ENCODE measurements at places on chromosomes 3 and 15.

- DNase-seq, result no peak
These were observed 6.7 kb downstream of the CA12 start for GRCh38 chr15:63374686-63375520.

DNA sequence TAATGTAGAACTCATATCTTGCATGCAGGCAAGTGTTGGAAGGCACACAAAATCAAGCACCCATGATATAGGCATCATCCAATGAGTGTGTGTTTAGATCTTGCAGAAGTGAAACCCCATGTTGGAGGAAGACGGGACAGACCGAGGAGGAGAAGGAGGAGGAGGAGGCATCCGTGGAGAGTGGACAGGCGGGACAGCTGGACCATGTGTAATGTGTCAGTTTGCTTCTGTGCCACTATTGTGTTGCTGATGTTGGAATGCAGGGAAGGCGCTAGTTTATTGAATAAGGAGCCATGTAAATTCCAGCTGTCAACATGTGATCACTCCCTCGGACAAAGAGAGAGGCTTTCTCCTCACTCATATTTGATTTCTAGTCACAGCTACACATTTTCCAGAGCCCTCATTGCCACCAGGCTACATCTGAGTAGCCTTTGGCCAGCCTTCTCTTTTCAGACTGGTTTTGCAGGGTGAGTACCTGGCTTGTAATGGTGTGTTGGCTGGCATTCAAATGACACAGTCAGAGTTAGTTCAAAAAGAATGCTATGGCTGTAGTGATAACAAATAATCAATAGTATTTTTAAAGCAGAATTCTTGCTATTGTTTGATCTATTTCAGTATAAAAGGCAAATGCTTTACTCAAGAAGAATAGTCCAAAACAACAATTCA lies 1037.6 kb upstream of the NR2F2 start:
- no peak for DNase-seq

GRCh38 chr3:96101006-96101560 lies 713.3 kb upstream of the EPHA6 start:
- no peak for DNase-seq

GRCh38 chr15:30919877-30920550 lies 16.3 kb downstream of the FAN1 start:
- DNase-seq, result no peak

- DNase-seq, result no peak
These were observed 159.6 kb downstream of the GBE1 start for GRCh38 chr3:81601707-81602305.

DNA sequence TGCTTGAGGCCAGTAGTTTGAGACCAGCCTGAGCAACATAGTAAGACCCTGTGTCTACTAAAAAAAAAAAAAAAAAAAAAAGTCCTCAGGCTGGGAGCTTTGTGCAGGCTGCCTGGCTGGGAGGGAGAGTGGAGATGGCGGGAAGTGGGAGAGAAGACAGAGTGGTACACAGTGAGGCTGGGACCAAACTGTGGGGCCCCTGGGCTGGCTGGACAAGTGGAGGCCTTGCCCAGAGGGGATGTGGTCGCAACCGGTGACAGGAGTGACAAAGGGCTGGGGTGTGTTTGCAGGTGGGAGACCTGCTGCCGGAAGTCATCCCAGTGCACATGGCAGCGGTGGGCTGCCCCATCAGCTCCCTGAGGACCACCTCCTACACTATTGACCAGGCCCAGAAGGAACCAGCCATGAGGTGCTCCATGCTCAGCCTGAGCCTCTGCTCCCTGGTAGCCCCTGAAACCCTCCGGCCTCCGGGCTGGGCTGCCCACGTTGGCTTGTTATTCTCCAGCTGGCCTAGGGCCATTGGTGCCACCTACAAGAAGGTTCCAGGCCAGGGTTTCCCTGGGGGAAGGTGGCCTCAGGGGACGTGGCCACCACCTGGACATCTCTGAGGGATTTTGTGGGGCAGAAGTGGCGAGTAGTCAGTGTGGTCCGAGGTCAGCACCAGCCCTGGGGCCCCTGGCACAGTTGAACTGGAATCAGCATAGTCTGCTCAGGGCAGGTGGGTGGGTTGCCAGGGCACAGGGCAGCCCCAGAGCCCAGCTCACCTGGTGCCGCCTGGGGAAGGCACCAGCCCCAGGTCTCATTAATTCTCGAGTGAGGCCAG lies 22.7 kb downstream of the ACAA1 start:
- DNase-seq, result no peak

DNA sequence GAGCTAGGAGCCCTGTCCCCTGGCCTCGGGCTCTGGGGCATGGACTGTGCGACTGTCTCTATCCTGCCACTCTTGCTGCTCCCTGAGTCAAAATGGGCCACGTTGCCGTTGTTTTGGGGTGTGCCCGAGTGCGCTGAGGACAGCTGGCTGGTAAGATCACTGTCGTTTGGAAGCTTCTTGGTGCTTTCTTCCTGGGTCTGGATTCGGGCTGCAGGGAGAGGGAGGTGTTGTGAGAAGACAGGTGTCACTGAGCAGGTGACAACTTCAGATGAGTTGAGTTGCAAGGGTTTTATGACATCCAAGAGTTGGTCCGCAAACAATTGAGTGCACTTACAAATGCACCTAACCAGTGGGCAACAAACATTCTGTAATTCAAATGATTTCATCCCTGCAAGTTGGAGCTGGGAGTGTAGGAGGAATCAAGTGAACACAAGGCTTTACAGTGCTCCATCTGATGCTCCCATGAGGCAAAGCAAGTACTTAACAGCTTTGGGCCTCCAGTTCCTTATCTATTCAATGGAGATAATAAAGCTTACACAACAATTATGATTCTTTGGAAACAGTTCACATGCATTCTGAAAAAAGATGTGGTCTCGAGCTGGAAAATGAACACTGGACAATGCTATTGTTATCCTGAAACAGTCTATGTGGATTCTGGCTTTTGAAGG lies 11.0 kb upstream of the STARD5 start:
- DNase-seq, result no peak

DNA sequence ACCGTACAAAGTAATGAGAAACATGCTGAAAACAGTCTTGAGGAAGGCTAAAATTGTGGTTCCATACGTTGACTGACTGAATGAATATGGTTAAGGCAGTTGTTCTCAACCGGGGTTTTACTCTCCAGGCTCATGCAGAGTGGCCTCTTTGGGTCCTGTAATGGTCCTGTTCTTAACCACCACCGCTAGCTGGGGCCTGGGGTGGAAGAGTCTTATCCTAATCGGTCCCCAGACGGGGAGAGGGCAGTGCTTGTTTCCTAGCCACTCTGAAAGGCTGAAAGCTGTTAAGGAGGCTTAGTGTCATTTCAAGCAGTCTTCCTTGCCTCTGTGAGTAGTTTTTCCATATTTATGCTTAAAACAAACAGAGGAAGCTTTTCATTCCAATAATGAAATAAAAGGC lies 32.0 kb downstream of the SELENOT start:
- DNase-seq, result no peak

- DNase-seq, result no peak
These were observed 81.0 kb downstream of the CGGBP1 start for GRCh38 chr3:87977765-87978164.

GRCh38 chr15:51917493-51917892 lies 54.1 kb downstream of the LEO1 start:
- no peak for DNase-seq

DNA sequence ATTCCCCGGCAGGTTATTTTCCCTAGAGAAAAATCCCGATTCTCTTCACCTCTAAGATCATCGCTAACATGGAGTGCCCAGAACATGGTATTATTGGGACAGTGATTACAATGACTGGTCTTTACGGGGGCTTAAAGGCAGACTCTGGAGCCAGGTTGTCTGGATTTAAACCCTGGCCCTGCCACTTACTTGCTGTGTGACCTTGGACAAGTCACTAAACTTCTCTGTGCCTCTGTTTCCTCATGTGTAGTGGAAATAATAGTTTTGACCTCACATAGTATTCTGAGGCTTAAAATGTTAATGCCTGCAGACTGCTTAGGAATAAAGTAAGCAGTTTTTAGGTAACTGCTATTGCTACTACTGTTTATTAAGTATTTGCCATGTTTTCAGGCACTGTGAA lies 4.4 kb downstream of the PLA2G4D start:
- no peak for DNase-seq

- DNase-seq, result no peak
These were observed 1403.1 kb upstream of the ALCAM start for GRCh38 chr3:103963599-103963998.

DNA sequence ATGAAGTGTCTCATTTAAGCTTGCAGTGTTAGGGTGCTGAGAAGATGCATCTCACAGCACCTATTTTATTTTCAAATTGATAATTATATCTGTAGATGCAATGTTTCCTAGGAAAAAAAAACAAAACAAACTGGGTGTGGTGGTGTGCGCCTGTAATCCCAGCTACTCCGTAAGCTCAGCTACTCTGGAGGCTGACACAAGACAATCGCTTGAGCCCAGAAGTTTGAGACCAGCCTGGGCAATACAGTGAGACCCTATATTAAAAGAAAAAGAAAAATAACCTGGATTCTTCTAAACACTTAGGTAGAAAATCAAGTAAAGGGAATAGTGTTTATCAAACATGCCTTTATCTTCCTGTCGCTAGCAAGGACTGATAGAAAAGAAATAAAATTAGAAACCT lies 1.9 kb downstream of the MINDY2 start:
- DNase-seq, result no peak

DNA sequence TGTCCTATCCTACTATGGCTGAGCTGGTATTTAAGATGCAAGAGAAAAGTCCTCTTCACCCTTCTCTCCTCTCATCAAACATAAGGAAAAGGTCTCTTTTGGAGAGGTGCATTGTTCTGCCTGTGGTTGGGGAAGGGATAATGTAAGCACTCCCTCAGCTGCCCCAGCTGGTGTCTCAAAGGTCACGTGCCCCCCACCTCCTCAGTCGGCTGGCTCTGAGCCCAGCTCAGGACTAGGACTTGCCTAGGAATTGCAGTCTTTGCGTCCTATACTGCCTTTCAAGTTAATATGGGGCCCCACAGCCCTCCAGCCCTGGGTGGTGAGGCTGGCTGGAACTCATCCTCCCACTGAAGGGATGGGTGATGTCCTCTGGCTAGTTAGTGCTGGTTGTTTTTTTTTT lies 29.7 kb downstream of the OR4F15 start:
- DNase-seq, result no peak

DNA sequence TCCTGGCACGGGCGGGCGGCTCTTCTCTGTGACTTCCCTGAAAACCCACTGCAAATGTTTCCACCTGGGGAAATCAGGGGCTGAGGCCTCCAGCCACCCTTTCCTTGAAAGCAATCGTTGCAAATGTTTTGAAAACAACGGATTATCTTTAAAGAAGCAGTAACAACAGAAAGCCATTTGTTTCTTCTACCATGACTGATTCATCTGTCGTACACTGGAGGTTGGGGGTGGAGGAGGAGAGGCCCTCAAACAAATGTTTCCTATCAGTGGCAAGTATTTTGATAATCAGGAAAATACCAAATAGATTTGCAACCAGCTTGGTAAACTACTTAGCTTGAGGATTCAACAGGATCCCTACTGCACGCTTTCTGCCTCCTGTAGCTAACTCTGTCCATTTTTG lies 114.9 kb downstream of the PDZRN3 start:
- no peak for DNase-seq
